Skeletal muscle tissue (tissue), 5 donors: ENCODE measurements at places on chromosomes 1 and 21. TPM values are rescaled to one million over a fixed set of nuclear protein-coding genes. Genes with fewer than 3 reads are reported as not detected.

The HUNK gene
- 3.1 TPM for total RNA-seq

The CFHR3 gene
- 1.0 TPM for total RNA-seq

The GDAP2 gene
- total RNA-seq: 20.4 TPM

The PCBP3 gene
- total RNA-seq: not detected

The NHLH1 gene
- not detected for total RNA-seq

The TINAGL1 gene
- 17.2 TPM for total RNA-seq

The TEKT2 gene
- total RNA-seq: 2.1 TPM

The FAM72A gene
- total RNA-seq: 1.0 TPM

The MANEAL gene
- 2.1 TPM for total RNA-seq

The PLPP3 gene
- 132 TPM for total RNA-seq

The AGT gene
- 10.4 TPM for total RNA-seq

The CLEC20A gene
- not detected for total RNA-seq

The TMPRSS15 gene
- total RNA-seq: 0.52 TPM

The TLR5 gene
- 3.1 TPM for total RNA-seq

The LDLRAD2 gene
- total RNA-seq: 0.52 TPM

The GPX7 gene
- 96.0 TPM for total RNA-seq

The F13B gene
- total RNA-seq: not detected

The MAP3K7CL gene
- total RNA-seq: 37.6 TPM

The OR2L5 gene
- not detected for total RNA-seq

The CD53 gene
- 19.8 TPM for total RNA-seq

The NPL gene
- total RNA-seq: 47.5 TPM

The LPAR3 gene
- under 0.01 TPM for total RNA-seq

The SPRR1A gene
- not detected for total RNA-seq

The C1orf116 gene
- total RNA-seq: not detected

The ANXA9 gene
- total RNA-seq: not detected

The AMY2B gene
- 78.8 TPM for total RNA-seq

The HSD3B1 gene
- total RNA-seq: not detected

The GJA8 gene
- total RNA-seq: not detected

The PLEKHN1 gene
- total RNA-seq: not detected

The GAS5 gene
- 743 TPM for total RNA-seq

The ILDR2 gene
- total RNA-seq: 2.6 TPM

The SYDE2 gene
- 5.2 TPM for total RNA-seq

The PTPN22 gene
- 1.0 TPM for total RNA-seq

The ARTN gene
- total RNA-seq: not detected

The RORC gene
- total RNA-seq: 8.9 TPM

The THEM5 gene
- not detected for total RNA-seq

The LAMC2 gene
- 0.52 TPM for total RNA-seq

The RPTN gene
- not detected for total RNA-seq

The ACAP3 gene
- 23.5 TPM for total RNA-seq

The ASCL5 gene
- not detected for total RNA-seq

The SPRR2A gene
- total RNA-seq: not detected

The TTC3 gene
- 262 TPM for total RNA-seq
